ENCODE measurements at places on chromosomes 3 and 15.

DNA sequence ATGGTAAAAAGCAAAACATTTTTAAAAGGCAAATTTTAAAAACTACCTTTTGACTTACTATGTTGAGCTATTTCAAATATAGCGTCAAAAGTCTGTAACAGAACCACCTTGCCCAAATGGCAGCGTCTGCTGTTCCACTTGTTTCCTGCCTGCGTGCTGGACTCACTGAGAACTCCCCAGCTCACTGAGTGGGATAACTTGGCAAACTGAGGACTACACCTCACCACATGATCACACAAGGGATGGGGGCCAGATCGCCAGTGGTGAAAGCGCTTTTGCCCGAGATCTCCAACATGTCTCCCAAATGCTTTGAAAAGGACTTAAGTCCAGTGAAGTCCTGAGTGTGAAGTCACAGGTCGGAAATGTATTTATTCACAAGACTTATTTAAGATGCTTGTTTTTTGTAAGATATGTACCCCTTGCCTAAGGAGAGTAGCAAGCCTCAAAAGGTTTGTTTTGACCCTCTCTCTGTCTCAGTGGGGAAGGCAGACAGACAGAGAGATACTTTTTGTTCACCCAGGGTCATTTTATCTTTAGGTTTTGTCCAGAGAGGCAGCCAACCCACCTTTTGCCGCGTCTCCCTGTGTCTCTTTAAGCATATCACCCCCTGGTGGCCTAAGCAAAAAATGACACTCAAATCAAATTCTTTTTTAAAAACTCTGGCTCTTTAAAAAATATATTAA, 192.6 kb downstream of the PDZRN3 start:
- no peak for DNase-seq

- no peak for DNase-seq
Observed at GRCh38 chr3:101836652-101837598, 12.4 kb upstream of the NFKBIZ start.

GRCh38 chr3:27717200-27717852, 4.8 kb downstream of the EOMES start:
- no peak for DNase-seq

DNA sequence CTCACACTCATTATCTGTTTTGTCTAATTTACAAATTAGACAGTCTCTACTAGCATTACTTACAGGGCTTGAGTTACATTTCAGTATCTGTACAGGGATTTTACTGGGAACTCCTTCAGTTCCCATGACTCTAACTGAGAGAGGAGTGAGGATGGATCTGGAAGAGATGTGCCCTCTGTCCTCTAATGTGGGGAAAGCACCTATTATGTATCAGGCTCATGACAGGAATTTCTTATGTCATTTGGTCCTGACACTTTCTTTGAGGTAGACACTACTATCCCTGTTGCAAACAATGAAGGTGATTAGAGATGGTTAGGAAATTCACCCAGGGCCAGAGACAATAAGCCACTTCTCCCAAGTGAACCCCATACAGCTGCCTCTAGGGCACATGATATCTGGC, 10.9 kb upstream of the NCKIPSD start:
- no peak for DNase-seq

DNA sequence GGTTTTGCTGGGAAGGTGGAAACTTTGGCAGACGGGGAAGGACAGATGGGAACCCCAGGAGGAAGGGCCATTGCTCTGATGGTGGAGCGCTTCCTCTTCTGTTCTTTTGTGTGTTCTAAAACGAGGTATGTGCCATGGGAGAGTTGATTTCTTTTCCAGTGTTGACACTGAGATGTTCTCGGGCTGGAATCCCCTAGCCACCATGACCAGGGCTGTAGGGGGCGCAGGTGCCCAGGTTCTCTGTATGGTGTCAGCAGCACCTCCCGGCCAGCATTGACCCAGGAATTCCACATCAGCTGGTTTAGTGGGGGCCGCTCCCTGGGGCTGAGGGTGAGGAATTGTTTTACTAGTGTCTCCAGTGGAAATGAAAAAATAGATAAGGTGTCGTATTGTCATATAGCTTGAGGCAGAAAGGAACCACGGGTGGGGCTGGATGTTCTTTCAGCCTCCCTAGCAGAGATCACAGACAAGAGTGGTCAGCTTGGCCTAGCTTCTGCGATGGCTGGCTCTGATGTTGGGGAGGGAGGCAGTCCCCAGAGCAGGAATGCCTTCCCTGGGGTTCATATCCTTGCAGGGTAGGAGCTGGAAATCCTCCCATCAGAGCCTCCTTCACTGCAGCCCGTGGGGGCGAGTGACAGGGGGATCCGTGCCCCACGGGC, 34.2 kb upstream of the ACAD9 start:
- no peak for DNase-seq
